ENCODE measurements at places on chromosomes 5 and 9.

GRCh38 chr5:53871050-53871449 is 310.6 kb downstream of the NDUFS4 start:
- DNase-seq, result no peak

DNA sequence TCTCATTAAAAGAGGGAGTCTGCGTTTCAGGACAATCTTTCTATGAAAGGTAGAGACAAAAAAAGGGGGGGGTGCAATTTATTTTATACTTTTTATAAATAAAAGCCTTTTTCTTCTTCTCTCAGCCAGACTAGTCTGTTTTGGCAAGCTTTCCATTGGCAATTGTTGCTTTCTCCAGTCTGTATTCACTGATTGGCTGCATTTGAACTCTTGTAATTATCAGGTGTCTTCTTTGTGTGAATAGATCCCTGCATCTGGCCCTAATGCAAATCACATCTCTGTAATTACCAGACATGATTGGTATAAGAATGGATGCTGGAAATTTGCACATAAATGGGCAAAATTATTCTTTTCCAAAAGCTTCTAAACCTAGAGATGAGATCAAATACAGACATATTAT is 7.6 kb upstream of the EQTN start:
- DNase-seq, result no peak

DNA sequence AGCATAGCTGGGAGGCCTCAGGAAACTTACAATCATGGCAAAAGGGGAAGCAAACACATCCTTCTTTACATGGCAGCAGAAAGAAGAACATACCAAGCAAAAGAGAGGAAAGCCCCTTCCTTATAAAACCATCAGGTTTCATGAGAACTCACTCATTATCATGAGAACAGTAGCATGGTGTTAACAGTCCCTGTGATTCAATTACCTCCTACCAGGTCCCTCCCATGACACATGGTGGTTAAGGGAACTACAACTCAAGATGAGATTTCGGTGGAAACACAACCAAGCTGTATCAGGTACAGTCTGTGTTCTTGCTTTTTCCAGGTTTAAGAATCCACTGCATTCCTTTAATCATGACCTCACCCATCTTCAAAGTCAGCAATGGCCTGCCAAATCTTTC is 514.2 kb downstream of the KCTD16 start:
- no peak for DNase-seq

GRCh38 chr5:137300411-137301240 is 198.5 kb downstream of the SPOCK1 start:
- no peak for DNase-seq

DNA sequence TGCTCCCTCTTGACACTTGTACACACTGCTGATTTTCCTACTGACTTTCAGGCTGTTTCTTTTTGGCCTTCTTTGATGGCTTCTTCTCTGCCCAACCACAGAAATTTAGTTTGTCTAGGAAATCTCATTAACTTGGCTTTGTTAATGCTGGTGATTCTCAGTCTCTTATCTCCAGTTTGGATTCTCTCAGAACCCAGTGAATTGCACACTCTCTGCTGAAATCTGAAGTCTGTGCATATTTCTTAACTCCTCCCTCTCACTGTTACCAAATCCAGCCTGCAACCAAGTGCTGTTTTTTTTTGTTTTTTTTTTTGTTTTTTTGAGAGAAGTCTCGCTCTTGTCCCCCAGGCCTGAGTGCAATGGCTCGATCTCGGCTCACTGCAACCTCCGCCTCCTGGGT is 117.2 kb downstream of the CDC42SE2 start:
- DNase-seq, result no peak

DNA sequence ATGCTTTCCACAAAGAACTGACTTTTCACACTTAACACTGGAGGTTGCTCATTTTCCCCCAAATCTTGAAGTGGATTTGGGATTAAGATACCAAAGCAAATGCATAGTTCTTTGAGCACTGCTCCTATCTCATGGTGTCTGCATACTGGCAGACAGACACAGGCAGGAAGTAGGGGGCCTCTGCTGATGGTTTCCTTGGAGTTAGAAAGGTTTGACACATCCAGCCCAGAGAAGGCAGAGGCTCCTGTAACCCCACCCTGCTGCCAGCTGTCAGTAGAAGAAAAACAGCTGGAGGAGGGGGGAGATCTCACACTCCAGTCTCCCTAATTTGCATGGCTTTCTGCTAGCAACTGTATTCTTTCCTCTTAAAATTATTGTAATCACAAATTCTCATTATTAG is 44.1 kb downstream of the APTX start:
- no peak for DNase-seq

- no peak for DNase-seq
Observed at GRCh38 chr5:134913254-134913653, 8.3 kb downstream of the PCBD2 start.

GRCh38 chr9:26603617-26604016 is 289.0 kb downstream of the CAAP1 start:
- no peak for DNase-seq

DNA sequence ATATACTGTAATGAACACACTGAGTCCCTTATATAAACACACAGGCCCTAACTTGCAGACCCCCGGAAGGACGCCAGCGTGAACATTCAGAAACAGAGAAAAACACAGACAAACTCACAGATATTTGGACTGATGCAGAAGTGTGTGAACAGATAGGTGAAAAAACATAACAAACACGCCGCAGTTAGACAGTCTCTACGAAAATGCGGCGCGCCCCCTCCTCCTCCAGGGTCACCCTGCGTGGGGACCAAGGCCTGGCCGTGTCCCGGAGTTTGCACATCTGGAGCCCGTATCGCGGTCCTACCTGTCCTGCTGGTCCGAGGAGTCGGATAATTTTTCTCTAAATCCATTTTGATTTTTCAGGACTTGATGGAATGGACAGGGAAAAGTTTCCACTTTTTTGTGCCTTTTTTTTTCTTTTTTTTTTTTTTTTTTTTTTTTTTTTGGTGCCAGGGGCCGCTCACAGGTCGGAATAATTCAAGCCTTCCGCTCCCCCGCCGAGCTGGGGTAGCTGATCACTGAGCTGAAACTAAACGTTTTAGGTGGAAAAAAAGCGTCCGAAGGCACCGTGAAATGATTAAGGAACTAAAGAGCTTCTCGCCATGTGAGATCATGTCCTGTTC is at the start of gene PAX5:
Gene PAX5, minus strand, starts transcription at position 587 of the 623 bp plus-strand sequence. Its CDS starts 237 bp downstream, at position 350.
- no peak for DNase-seq

DNA sequence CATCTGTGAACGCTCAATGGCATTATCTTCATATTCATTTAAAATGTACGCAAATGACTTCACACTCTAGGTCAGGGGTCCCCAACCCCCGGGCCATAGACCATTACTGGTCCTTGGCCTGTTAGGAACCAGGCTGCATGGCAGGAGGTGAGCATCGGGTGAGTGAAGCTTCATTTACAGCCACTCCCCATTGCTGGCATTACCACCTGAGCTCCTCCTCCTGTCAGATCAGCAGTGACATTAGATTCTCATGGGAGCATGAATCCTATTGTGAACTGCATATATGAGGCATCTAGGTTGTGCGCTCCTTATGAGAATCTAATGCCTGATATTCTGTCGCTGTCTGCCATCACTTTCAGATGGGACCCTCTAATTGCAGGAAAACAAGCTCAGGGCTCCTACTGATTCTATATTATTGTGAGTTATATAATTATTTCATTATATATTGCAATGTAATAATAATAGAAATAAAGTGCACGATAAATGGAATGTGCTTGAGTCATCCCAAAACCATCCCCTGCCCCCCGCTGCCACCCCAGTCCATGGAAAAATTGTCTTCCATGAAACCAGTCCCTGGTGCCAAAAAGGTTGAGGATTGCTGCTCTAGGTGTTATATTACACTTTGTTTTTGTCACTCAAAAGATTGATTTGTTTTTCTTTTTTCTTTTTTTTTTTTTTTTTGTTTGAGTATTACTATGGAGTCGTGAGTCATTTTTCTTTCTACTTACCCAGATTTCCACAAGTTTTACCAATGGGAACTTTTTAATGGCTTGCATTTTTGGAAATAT is 127.2 kb downstream of the DOCK8 start:
- DNase-seq, result no peak

DNA sequence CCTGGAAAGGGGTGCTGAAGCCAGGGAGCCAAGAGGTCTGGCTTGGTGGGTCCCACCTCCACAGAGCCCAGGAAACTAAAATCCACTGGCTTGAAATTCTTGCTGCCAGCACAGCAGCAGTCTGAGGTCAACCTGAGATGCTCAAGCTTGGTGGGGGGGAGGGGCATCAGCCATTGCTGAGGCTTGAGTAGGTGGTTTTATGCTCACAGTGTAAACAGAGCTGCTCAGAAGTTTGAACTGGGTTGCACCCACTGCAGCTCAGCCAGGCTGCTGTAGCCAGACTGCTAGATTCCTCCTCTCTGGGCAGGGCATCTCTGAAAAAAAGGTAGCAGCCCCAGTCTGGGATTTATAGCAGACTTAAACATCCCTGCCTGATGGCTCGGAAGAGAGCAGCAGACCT is 55.5 kb upstream of the FBXL17 start:
- DNase-seq, result no peak

GRCh38 chr9:37119360-37119759 is 1.0 kb upstream of the ZCCHC7 start:
- no peak for DNase-seq

GRCh38 chr9:93587284-93587650 is 10.9 kb downstream of the PHF2 start:
- no peak for DNase-seq

DNA sequence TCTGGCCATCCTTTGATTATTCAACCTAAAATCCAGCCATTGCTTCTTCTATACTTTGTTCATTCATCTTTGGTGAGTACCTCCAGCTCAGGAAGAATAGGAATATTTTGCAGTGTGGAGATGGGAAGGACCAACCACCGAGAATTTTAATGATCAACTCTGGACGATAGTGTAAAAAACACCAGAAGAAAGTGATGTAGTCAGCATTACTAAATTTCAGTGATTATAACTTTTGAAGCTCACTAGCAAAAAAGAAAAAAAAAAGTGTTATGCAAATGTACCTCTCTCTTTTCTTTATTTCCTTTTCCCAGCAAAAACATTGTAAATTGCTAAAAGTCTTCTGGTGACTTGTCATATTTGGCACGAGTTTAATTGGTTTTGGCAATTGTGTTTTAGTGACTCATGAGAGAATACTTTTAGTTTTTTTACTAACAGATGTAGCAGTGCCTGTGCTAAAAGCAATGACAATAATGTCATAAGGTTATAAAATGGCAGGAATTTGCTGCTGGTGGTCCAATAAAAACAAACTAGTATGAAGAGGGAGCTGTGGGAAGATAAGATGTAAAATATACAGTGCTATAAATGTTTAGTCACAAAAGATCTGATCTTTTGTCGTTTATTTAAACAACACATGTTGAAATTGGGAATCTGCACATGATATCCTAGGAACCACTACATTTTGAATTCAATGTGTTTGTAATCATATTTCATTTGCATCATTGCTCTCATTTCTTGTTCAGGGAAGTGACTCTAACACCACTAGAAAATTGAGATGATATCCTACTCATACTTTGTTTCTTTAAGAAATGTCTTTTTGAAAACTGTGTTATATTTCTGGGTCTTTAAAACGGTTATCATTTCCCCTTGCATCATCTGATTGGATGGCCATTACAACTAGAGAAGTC is 81.3 kb upstream of the ERCC6L2 start:
- no peak for DNase-seq

DNA sequence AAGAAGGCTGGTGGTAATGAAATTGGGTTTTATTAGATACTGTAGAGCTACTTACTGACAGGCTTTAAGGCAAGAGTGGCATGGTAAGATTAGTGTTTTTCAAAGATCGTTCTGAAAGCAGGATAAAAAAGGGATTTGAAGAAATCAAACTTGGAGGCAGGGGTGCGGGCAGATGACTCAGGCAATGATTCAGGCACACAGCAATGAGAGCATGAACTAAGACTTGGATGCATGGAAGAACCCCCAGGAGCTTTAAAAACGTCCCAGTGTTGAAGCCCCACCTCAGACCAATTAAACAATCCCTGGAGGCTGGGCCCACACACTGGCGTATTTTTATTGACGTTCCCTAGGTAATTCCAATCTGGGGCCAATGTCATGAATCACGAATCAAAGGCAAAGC is 102.5 kb downstream of the SREK1 start:
- DNase-seq, result no peak

All from hematopoietic multipotent progenitor cell treated with erythropoietin and hydrocortisone succinate and interleukin-3 and kit ligand, for 17 days (in vitro differentiated cells).